ENCODE measurements at places on chromosomes 7 and 10.

GRCh38 chr7:151076863-151077704, 3.5 kb downstream of the FASTK start:
- H3K27ac ChIP-seq: no peak overlapping the region
- no peaks in the 10 kb centered on the region for H3K27me3 ChIP-seq
- H3K36me3 ChIP-seq: peaks cover 9% of the 10 kb centered on the region
- no peak overlapping the region for H3K4me3 ChIP-seq

DNA sequence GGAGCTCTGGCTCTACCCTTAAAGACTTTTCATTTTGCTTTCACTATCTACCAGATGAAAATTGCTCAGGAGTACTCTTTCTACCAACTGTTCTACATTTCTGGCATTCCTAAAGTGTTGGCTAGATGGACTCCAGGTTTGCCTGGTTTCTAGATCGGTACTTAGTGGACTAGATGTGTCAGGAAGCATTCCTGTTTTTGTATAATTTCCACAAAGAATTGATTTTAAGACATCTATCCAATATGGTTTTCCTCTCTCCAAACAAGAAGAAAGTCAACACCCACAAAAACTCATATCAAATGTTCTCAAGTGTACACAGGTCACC, 157.7 kb downstream of the CHRM2 start:
- no peak for DNase-seq
- no peaks in the 10 kb centered on the region for H3K27me3 ChIP-seq
- no peak overlapping the region for H3K4me3 ChIP-seq
- no peaks in the 10 kb centered on the region for H3K36me3 ChIP-seq
- no peak overlapping the region for H3K27ac ChIP-seq

GRCh38 chr7:45698303-45699014, 124.3 kb downstream of the ADCY1 start:
- no peaks in the 10 kb centered on the region for H3K36me3 ChIP-seq
- H3K27me3 ChIP-seq: peaks cover 5% of the 10 kb centered on the region
- H3K27ac ChIP-seq: no peak overlapping the region
- DNase-seq: no peak

GRCh38 chr10:16965740-16966447, 148.7 kb upstream of the RSU1 start:
- H3K4me3 ChIP-seq: no peak overlapping the region
- peaks cover 4% of the 10 kb centered on the region for H3K36me3 ChIP-seq
- no peak for DNase-seq
- H3K4me1 ChIP-seq: peaks cover 15% of the 10 kb centered on the region
- H3K27ac ChIP-seq: no peak overlapping the region

DNA sequence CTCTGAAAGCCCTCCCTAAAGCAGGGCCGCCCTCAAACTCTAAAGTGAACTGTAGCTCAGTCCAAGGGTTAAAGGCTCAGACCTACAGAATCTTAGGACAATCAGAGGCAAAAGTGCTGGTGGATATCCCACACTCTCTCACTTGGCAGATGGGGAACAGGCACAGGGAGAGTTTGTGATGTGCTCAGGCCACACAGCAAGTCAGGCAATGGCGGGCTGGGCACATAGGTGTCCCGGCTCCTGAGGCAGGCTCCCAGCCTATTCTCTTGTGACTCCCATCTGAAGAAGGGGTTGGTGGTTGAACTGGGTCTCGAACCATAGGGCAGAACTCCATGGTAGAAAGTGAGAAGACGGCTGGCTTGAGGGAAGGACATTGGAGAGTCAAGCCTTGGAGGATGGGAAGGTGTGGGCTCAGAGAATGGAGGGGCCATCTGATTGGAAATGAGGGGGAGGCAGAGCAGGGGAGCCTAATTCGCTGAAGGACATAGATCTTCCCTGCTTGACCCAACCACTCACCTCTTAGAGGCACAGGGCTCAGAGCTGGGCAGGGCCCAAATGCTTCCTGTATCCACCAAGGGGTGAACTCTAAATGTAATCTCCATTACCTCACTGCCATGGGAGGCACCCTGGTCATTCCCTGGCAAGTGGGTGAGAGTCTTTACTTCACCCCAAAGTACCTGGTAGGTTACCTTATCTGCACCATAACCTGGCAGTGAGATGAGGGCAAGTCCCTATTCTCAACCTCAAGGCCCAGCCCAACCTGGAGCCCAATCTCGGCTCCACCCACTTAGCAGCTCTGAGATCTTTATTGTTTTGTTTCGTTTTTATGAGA, 4.9 kb upstream of the ZMIZ1 start:
- H3K27me3 ChIP-seq: peaks cover 2% of the 10 kb centered on the region
- no peaks in the 10 kb centered on the region for H3K36me3 ChIP-seq
- peaks cover 31% of the 10 kb centered on the region for H3K4me1 ChIP-seq
- no peak overlapping the region for H3K27ac ChIP-seq
- DNase-seq: no peak

DNA sequence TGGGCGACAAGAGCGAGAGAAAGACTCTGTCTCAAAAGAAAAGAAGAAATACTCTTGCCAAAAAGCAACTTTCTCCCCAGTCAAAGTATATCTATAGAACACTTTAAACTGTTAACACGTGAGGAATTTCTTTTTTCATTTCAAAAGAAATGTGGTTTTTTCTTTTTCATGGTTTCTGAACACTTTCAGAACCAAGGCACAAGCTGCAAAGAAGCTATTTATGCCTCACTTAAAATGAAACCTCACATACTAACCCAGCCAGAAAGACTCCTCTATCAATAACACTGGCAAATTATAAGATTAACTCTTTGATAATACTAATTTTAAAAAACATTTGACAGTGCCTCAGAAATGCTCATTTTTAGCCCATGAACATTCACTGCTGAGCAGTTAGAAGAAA, 20.9 kb downstream of the TBX20 start:
- no peak for DNase-seq
- peaks cover 2% of the 10 kb centered on the region for H3K4me1 ChIP-seq
- H3K4me3 ChIP-seq: no peak overlapping the region
- no peak overlapping the region for H3K27ac ChIP-seq
- no peaks in the 10 kb centered on the region for H3K36me3 ChIP-seq

GRCh38 chr7:141550386-141551093, 670 bp upstream of the AGK start:
- peak overlapping the region; percentile 92 for H3K27ac ChIP-seq
- no peaks in the 10 kb centered on the region for H3K27me3 ChIP-seq
- peaks cover 39% of the 10 kb centered on the region for H3K36me3 ChIP-seq
- peaks cover 54% of the 10 kb centered on the region for H3K4me1 ChIP-seq
- DNase-seq: no peak
- H3K4me3 ChIP-seq: peak overlapping the region; percentile 91

DNA sequence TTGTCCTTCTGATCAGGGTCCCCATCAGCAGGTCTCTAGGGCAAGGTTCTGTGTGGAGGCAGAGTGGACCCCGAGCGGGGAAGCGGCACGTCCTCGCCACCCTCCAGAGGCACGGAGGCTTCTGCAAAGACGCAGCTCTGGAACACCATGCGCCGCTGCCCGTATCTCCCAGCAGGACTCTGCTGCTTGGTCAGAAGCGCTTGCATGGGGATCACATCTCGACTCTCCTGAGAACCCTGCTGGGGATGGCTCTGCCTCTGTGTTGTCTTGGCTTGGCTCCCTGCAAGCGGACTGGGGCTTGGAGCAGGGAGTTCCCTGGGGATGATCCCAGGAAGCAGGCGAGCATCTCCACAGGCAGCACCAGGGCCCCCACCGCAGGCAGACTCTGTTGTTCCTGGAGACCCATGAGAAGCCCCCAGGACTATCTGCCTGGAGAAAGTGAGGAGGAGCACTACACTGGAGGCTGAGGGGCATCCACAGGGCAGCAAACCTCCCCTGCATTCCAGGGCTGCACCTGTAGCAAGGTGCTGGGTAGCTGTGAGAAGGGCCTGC, 520.5 kb downstream of the GLRX3 start:
- no peaks in the 10 kb centered on the region for H3K4me1 ChIP-seq
- no peak overlapping the region for H3K27ac ChIP-seq
- no peaks in the 10 kb centered on the region for H3K36me3 ChIP-seq
- H3K27me3 ChIP-seq: no peaks in the 10 kb centered on the region
- DNase-seq: no peak

GRCh38 chr10:63644418-63645142, 123.4 kb downstream of the REEP3 start:
- H3K36me3 ChIP-seq: no peaks in the 10 kb centered on the region
- peaks cover 10% of the 10 kb centered on the region for H3K4me1 ChIP-seq
- DNase-seq: no peak
- peaks cover 5% of the 10 kb centered on the region for H3K27me3 ChIP-seq

GRCh38 chr10:118668228-118668952, 72.9 kb upstream of the PRLHR start:
- no peak for DNase-seq
- H3K4me1 ChIP-seq: peaks cover 26% of the 10 kb centered on the region
- H3K27me3 ChIP-seq: no peaks in the 10 kb centered on the region
- no peak overlapping the region for H3K4me3 ChIP-seq
- H3K36me3 ChIP-seq: no peaks in the 10 kb centered on the region

- peaks cover 18% of the 10 kb centered on the region for H3K36me3 ChIP-seq
- no peaks in the 10 kb centered on the region for H3K27me3 ChIP-seq
Measured at GRCh38 chr7:132800522-132800921, 224.3 kb upstream of the PLXNA4 start.

DNA sequence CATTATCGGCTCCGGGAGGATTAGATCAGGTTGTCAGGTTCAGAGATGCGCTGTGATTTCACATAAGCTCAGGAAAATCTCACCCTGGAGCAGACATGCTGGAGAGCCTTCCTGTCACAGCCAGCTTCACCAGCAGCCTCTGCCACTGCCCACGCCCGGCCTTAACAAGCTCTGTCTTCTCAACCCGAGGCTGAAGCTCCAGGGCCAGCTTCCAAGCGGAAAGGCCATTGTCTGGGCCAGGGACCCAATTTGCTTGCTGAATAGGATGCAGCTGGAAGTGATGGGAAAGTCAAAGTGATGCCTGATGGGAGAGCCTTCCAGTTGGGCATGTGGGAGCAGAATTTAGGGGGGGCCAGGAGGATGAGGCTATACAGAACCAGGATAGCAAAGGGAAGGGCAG, 36.3 kb downstream of the C10orf105 start:
- DNase-seq: no peak
- H3K36me3 ChIP-seq: no peaks in the 10 kb centered on the region
- H3K27me3 ChIP-seq: peaks cover 2% of the 10 kb centered on the region
- no peak overlapping the region for H3K27ac ChIP-seq

DNA sequence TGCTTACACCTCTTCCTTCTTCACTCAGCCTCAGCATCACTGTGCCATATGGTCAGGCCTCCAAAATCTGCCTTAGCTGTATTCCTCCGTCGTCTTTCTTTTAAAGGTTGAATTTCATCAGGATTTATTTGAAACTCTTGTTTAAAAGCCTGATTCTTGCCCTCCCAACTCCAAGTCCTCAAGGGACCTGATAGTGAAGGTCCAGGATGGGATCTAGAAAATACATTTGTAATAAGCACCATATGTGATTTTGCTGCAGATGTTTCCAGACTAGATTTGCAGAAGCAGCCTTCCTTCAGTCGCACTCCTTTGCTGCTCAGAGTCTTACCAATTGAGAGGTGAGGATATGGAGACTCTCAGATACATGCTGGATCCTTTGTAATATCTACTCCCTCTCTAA, 101.0 kb upstream of the ANKRD1 start:
- no peak overlapping the region for H3K27ac ChIP-seq
- H3K4me1 ChIP-seq: no peaks in the 10 kb centered on the region
- no peaks in the 10 kb centered on the region for H3K36me3 ChIP-seq

DNA sequence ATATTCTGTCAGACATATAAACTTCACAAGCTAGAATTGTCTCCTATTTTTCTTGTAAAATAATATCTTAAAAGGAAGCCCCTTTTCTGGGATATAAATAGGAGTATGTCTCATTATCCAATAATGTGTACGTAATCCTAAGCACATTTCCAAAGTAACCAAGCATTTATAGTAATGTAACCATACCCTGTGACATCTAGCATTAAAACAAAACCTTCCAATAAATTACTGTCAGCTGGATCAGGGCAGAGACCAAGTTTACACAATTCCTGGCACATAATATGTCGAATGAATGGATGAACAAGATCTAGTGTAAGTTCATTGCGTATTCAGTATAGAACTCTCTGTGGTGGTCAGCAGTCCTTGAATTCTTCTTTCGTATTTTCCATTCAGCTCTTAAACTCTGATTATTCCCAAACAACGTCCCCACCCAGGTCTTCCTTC, 14.3 kb downstream of the CPED1 start:
- H3K36me3 ChIP-seq: no peaks in the 10 kb centered on the region
- peaks cover 4% of the 10 kb centered on the region for H3K4me1 ChIP-seq
- DNase-seq: no peak
- no peak overlapping the region for H3K4me3 ChIP-seq
- no peak overlapping the region for H3K27ac ChIP-seq

DNA sequence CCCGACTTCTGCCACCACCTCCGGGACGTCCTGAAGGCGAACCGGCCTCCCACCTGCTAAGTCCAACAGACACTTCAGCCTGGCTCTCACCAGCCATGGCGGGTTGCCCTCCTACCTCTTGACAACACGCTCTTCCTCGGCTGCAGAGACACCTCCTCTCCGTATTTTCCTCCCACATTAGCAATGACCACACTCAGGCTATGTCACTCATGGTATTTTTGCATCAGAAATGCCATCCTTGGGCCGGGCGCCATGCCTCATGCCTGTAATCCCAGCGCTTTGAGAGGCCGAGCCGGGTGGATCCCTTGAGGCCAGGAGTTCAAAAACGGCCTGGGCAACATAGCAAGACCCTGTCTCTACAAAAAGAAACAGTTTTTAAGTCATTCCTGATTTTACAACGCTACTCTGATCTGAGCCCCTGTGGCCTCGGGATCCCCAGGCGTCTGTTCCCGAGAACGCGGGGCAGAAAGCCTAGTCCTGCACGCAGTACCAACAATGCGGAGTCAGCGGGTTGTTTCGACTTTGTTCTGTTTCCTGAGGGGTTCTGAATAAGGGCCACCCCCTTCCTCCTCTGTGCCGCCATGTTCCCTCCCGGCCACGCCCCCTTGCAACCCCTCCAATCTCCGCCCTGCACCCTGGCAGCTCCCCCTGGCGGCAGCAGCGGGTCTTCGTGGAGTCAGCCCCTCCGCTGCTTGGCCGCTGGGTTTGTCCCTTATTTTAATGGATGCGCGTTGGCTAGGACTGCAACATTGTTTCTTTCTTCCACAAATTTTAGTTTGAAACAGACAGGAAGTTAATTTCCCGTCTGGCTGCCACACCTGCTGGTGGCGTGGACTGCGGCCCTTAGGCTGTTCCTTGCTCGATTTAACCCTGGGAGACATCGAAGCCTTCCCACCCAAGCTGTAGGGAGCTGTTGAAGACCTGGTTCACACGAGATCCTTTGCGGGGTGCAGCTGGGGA, 9.7 kb upstream of the ZFAND2A start:
- no peaks in the 10 kb centered on the region for H3K36me3 ChIP-seq
- peak overlapping the region; percentile 36 for H3K4me3 ChIP-seq
- peaks cover 2% of the 10 kb centered on the region for H3K4me1 ChIP-seq
- DNase-seq: peak; percentile 88
- no peak overlapping the region for H3K27ac ChIP-seq

GRCh38 chr7:73721377-73721817, 1.9 kb upstream of the STX1A start:
- peaks cover 2% of the 10 kb centered on the region for H3K36me3 ChIP-seq
- no peak overlapping the region for H3K27ac ChIP-seq
- H3K4me3 ChIP-seq: no peak overlapping the region
- H3K4me1 ChIP-seq: peaks cover 23% of the 10 kb centered on the region
- peaks cover 18% of the 10 kb centered on the region for H3K27me3 ChIP-seq
- DNase-seq: no peak
